Fibroblast of skin of right quadriceps (primary cell): ENCODE measurements at places on chromosomes 16 and 17.
A peak's percentile ranks its signal among the peaks of the same experiment; 100 is the strongest.

- DNase-seq = no peak
Observed at GRCh38 chr17:56866496-56866895, 32.5 kb downstream of the DGKE start.

DNA sequence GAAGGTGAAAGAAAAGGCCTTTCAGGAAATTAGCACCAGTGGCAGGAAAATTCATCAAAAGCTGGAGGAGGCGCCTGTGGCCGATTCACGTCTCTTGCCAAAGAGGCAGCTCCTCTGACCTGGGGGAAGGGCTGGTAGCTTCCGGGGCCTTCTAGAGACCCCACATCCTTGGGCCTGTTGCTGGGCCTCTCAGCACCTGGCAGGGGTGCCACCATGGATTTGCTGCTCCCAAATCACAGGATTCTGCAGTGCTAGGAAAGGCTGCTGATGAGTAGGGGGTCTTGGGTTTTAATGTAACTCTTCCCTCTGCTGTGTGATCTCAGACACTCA is 11.6 kb upstream of the CBFB start:
- DNase-seq = no peak

GRCh38 chr16:27475561-27475960 is 73.6 kb downstream of the IL21R start:
- peak; percentile 85 for DNase-seq

DNA sequence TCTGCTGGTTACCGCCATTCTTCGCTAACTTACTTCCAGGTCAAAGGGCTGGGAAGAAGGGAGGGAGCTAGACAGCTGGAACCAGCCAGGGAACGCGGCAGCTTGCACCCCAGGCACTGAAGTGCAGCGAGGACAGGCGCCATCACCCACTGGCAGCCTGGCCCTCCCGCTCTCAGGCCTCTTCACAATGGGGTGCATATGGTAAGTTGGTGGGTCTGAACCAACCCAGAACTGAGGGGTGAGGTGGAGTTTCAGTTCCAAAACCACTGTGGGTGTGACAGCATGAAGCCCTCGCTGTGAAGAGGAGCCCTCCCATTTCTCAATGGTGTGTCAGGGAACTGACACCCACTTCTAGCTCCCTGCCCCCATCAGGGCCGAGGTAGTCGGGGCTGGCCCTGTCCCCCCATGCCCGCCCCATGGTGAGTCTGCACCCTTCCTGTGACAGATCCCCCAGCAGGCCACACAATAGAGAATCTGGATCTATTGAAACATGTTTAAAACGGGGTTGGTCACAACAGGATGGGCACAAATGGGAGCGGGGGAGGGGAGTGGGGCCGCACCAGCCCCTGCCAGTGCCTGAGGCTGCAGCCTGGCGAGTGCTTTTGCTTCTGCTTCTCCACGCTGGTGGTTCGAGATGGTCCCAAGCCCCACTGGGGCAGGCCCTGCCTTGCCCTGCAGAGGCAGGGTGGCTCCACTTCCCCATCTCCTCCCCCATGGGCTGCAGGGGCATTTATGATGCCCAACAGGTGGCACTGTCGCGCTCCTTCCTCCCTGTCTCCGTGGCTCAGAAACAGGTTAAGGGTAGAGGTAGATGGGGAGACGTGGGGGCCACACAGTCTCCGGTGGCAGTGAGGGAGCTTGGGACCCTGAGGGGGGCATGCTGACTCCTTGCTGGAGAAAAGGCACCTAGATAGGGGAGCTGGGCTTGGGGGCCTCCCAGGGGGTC is 2.3 kb downstream of the LIMD2 start:
- peak; percentile 28 for DNase-seq

- DNase-seq = no peak
Observed at GRCh38 chr17:80925688-80926335, 65.8 kb upstream of the CHMP6 start.

DNA sequence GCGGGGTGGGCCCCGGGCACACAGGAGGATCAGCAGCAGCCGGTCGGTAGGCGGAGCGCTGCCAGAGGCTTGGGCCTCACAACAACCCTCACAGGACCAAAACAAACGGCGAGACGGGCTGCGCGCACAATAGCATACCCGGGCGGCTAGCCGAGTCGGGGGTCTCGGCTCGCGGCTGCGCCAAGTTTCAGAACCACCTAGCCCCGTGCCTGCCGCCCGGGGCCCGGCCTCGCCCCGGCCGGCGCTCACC is 732 bp downstream of the ULK2 start:
- DNase-seq = peak; percentile 59

DNA sequence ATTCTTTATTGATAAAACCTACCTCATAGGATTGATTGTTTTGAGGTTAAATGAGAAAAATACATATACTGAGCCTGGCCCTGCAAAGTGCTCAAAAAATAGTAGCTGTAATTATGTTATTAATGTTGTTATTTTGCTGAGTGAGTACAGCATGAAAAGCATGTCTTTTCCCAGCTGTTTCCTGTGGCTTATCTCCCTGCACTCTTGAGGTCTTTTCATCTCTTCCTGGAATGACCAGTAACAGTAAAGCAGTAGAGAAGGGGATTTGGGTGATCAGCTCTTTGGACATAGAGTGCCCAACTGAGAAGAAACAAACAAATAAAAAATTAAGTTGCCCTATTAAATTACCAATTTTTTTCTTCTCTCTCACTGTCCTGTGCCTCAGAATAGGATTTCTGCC is 53.7 kb downstream of the NFAT5 start:
- no peak for DNase-seq

DNA sequence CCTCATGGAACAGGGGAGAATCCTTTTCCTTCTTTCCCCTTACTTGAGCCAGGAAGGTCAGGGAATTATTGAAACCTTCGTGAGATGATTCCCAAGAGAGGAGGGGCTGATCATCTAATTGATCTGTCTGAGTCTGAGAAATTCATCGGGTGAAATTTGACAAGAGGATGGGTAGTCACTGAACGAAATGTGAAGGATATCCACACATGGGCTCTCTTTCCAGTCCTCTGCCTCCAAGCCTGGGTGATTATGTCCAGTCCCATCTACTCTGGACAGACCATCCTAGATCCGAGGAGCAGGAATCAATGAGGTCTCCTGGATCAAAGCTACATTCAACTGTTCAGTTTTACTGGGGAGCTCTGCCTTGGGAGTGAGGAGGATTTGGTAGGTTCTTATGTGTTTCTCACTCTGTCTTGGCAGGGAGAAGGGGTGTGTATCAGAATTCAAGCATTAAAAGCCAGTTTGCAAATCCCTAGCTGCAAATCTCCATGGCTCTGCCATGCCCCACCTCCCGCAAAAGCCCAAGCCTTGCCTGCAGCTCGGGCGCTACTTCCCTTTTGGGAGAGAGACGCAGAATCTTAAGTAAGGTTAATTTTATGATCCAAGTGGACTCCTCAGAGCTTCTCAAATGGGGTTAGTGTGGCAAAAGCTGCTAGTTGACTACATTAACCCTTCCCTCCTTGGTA is 47.1 kb upstream of the TEKT3 start:
- DNase-seq = no peak

DNA sequence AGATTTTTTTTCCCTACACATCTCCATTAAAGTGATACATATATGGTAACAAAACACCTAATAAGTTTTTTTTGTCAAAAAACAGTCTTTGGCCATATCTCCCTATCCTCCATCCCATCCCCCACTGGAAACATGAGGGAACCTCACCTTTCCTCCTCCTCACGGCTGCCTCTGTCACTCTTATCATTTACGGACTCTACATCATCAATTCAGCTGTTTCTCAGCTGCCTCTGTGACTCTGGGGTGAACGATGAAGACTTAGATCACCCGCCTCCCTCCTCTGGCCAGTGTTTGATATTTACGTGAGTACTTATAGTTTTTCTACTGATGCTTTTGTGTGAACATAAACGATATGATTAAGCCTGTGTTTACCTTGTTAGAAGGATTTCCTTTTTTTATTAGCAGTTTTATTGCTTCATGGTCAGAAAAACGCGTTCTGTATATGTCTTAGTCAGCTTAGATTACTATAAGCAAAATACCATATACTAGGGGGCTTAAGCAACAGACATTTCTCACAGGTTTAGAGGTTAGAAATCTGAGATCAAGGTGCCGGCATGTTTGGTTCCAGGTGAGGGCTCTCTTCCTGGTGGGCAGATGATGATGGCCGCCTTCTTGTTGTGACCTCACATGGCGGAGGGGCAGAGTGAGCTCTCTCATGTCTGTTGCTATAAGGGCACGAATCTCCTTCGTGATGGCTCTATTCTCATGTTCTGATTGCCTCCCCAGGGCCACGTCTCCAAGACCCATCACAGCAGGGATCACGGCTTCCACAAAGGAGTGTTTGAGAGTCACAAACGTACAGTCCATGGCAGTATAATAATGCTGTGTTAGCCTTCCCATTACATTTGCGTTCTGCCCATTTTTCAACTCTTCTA is 32.1 kb downstream of the DNAH17 start:
- DNase-seq = no peak
